ENCODE measurements at places on chromosomes 2 and 18.
A peak's percentile ranks its signal among the peaks of the same experiment; 100 is the strongest.

GRCh38 chr2:54588244-54588899 lies 132.2 kb downstream of the SPTBN1 start:
- no peak for DNase-seq

DNA sequence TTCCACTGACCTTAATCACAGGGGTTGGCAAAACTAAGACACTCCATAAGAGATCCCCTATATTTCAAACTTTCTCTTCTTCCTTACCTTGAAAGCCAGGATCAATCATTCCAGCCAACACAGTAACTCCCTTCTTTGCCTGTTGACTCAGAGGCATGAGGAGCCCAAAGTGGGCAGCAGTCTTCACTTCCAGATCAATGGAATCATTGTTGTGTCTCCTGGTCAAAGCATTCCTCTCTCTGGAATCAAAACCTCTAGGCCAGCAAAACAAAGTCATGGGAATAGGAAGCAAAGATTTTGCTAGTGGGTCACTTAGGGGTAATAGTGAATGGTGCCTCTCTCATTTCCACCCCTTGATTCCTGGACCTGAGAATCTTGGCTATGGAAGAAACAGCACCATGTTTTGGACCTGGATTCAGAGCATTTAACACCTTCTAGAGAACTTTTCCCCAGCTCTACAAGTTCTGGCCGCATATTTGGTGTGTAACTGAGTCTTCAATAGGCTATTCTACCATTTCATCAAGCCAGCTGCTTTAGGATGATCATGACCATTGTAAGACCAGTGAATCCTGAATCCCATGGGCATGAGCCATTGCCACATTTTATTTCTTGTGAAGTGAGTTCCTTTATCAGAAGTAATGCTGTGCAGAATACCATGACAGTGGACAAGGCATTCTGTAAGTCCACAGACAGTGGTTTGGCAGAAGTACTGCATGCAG lies 65.7 kb upstream of the SERPINE2 start:
- DNase-seq = no peak

- DNase-seq = no peak
These were observed 35.7 kb upstream of the FAM117B start for GRCh38 chr2:202599105-202599504.

- DNase-seq = no peak
These were observed 481 bp downstream of the DCDC2C start for GRCh38 chr2:3703757-3704355.

DNA sequence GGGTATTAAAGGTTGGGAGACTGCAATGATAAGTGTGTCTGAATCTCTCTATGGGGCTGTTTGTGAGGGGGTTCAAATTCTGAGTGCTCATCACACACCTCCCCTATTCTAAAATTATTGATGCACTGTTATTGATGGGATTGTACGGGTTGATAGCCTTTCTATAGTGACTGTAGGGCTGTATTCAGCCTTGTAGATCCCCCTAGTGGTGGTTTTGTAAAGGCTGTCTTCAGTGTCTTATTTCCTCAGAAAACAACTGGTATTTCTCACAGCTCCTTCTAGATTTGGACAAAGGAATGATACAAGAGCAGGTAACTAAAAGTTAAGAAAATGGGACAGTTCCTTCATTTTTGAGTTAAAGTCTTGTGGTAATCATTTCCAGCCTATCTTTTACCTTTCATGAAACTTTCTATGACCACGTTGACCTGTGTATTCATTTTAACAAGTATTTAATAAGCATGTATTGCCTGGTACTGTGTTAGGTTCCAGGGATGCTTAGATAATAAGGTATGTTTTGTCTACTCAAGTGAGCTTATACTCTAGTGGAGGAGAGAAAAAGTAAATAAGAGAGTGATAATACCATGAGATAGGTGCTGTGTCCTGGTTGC lies 21.2 kb downstream of the SMAD4 start:
- peak; percentile 66 for DNase-seq

Data from cardiac muscle cell (in vitro differentiated cells and primary cell).